DMS 273 treated with DMSO at 0.1 percent for 48 hours (cell line): ENCODE measurements at places on chromosomes 7 and 10.

- no peak for DNase-seq
Measured at GRCh38 chr10:10870523-10871241, 147.0 kb upstream of the CELF2 start.

GRCh38 chr7:148318838-148319237 is 271.7 kb upstream of the C7orf33 start:
- no peak for DNase-seq

DNA sequence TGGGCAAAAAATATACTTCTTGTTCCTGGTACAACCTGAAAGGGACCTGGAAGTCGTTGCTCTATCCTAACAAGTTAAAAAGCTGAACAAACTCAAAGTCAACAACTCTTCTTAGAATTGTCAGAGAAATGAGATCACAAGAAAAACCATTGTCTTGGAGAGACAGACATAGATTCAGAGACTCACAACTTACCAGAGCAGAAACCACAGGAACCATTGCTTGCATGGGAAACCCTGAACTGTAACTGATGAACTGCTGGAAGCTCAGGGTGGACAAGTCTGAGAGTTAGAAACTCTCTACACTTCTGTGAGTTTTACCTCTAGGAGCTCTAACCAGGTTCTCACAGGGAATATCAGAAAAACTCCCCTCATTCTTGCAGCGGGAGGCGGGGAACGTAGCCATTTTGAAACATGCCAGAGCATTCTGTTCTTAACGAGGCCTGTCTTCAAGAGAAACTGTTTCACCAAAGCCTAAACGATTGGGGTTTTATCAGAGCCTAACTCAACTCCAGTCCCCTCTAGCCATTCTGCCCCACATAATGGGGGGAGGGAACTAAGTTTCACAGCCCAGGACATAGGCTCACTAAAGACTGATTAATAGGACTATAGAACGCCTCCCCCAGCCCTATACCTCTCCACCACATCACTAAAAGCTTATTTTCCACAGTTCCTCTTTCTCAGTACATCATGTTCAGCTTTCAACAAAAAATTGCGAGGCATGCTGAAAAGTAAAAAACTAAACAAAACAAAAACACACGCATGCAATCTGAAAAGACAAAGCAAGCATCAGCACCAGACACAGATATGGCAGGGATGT is 12.0 kb upstream of the GSDME start:
- DNase-seq = no peak

DNA sequence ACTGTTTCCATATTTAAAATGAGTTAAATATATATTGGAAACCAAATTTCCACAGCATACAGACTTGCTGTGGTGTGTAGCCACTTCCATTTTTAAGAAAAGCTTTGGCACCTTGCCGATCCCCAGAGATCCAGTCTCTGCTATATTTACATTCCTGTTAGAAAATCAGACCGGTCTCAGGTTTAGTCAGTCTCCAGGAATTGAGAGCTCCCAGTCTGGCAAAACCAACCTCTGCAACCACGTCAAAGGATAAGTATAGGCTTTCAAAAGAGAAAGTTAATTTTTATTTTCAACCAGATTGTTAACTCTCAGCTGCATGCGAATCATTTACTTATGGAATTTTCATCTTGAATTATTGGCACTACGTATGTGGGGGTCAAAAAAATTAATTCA is 28.2 kb downstream of the PUS7 start:
- no peak for DNase-seq

DNA sequence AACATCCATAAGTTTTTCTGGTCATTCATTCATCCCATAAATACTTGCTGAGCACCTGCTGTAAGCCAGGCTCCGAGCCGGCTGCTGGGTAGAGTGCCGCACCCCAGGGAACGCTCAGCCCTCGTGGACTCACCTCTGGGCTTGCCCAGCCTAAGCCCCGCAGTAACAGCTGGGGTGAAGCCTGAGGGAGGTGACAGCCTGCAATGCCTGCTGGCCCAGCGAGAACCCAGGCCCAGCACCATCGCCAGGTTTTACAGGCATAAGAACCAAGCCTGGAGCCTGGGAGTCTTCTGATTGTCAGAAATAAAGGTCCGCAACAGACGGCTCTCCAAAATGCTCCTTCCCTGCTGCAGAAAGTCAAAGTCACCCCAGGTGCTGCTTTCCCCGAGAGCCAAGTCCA is 205.4 kb downstream of the ZMYND11 start:
- no peak for DNase-seq

GRCh38 chr10:93463723-93464476 is 18.2 kb downstream of the MYOF start:
- DNase-seq = no peak

GRCh38 chr7:133753513-133753912 is 373.6 kb upstream of the LRGUK start:
- DNase-seq = no peak

- DNase-seq = no peak
Measured at GRCh38 chr10:133044401-133044811, 43.3 kb upstream of the ADGRA1 start.

DNA sequence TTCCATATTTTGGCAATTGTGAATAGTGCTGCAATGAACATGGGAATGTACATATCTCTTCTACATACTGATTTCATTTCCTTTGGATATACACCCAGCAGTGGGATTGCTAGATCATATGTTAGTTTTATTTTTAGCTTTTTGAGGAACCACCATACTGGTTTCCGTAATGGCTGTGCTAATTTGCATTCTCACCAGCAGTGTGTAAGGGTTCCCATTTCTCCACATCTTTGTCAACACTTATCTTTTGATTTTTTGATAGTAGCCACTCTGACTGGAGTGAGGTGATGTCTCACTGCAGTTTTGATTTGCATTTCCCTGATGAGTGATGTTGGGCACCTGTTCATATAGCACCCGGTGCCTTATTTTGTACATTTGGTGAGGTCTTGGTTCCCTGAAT is 519.6 kb downstream of the REEP3 start:
- DNase-seq = no peak

DNA sequence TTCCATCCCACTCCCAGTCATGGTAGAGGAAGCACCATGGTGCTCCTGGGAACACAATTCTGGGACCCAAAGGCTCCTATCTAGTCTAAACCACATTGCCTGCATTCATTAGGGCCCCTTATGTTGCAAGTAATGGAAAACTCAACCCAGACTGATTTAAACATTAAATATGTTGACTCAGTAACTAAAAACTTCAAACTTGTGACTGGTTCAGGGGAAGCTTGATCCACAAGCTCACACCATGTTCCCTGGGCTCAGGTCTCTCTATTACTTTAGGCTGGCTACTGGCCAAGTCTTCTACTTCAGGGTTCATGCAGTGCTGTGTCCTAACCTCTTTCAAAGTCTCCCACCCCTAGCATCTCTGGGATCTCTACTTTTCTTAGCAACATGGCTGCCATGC is 13.1 kb downstream of the WNT16 start:
- DNase-seq = no peak

- DNase-seq = no peak
Measured at GRCh38 chr10:24958721-24959381, 6.4 kb upstream of the PRTFDC1 start.

GRCh38 chr7:157335991-157336382 is 817 bp upstream of the DNAJB6 start:
- DNase-seq = no peak

GRCh38 chr7:107551936-107552335 is 11.8 kb downstream of the COG5 start:
- no peak for DNase-seq

DNA sequence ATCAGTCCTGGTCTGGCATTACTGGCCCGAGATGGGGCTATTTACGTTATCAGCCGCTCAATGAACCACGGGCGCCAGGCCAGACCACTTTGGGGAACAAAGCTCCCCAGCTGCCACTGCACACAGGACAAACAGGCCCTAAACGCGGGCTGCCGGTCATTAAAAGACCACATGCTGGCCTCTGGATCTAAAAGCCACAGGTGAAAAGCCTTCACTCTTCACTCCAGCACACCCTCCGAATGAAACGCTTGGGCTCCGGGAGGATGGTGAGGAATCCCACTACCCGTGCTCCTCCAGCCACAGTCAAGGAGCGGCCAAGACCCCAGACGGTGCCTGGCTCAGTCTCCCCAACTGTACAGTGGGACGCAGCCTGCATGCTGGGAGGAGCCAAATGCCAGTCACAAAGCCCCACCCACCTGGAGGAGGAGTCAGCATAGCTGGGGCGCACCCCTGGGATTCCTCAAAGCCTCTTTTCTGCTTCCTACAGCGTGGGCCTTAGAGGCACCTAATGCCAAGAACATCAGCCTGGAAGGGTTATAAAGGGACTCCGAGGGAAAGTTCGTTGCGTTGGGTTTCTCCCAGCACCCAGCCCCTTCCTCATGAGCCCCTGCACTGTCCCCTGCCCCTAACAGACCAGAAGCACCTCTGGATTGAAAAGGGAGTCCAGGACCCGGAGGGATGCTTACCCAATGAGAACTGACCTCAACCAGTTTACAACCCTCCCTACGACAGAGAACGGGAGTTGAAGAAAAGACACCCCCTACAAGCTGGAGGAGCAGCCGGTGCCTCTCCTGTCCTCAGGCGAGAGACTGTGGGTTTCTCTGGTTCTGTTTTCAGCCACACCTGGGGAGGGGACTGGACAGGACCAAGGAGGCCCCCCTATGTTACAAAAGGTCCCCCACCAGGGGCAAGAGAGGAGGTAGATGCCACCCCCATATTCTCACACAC is 4.7 kb downstream of the PDGFA start:
- DNase-seq = no peak

- DNase-seq = no peak
Measured at GRCh38 chr10:121956111-121957061, 18.6 kb downstream of the NSMCE4A start.

DNA sequence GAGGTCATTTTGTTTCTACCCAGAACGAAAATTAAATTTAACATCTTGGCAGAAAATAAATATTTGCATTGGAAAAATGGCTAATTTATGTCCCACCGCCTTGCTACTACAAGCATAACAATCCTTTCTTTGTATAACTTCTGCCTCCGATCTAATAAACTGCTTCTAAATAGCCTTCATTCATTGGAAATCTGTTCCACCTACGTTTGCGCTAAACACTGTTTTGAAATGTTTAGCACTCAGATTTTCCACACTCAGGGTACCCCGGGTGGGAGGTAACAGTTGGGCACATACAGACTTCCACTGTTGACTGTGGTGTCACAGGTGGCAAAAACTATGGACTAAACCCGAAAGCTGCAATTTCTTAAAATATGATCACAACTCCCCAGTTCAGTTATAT is 96.4 kb downstream of the FGFR2 start:
- no peak for DNase-seq

- DNase-seq = no peak
Measured at GRCh38 chr10:123000155-123000554, 8.4 kb downstream of the IKZF5 start.

GRCh38 chr10:101569622-101570427 is 18.2 kb downstream of the POLL start:
- peak; percentile 15 for DNase-seq

DNA sequence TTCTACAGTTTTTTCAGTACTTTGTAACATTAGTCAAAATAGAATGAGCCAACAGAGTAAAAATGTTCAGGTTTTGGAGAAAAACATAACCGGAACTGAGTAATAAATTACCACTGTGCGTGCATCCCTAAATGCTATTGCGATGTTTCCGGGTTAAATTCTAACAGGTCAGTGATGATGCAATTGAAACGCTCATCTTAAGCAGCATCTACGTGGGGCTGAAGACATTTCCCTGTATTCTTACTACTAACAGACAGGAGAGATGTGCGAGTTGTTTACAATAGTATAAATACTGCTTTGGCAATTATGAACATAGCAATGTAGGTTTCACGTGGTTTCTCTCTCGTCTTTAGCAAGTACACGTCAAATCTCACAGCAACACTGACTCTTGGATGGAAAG is 149.4 kb downstream of the USP6NL start:
- DNase-seq = no peak

GRCh38 chr10:6009150-6009549 is 31.8 kb upstream of the IL15RA start:
- DNase-seq = no peak
